ENCODE measurements at places on chromosomes 6 and 20.

- no peak for DNase-seq
These were observed 113.9 kb upstream of the THBS2 start for GRCh38 chr6:169367507-169367906.

DNA sequence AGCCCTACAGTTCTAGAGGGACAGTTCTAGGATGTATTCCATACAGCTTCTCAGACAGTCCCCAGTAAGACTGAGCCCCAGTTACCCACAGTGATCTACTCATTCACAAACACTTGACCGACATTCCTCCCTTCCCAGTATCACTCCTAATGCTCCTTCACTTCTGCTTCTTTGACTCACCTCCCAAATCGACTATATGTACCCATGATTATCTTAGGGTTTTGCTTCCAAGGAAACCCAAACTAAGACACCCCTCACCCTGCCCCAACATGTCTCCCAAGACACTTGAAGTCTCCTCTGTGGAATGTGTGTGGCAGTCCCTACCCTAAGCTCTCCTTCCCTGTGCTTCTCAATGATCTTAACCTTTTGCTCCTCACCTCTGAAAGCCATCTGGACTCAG is 23.6 kb upstream of the TGM6 start:
- no peak for DNase-seq

DNA sequence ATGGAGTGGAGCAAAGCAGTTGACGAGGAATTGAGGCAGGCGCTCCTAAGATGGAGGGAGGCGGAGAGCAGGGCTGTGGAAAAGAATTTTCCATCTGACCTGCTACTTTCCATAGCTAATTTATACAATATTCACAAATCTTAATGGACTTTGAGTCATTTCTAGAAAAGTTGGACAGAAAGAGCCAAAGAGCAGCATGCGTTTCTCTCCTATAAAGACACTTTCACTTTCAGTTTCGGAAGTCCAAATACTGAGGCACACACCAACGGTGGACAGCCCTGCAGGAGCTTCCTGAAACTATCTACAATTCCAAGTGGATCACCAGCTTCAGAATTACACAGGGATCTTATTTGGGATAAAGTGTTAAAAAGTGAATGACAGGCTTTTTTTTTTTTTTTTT is 43.5 kb downstream of the PANK2 start:
- DNase-seq, result peak; percentile 43

DNA sequence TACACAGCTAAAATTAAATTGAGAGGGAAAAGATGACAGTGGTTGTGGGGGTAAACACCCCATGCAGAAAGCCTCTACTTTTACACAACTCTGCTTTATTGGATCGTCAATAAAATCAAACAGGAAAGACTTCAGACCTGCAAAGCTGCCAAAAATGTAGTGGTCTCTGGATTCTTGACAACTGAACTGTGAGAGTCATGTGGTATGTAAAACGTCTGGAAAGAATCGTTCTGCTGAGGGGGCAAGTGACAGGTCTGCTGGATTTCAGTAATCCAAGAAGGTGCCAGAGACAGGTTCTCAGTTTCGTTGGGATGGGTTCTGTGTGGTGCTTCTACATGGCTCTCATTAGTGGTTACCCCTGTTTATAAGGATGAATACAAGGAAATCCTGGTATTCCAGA is 63.3 kb downstream of the TSPYL4 start:
- no peak for DNase-seq

DNA sequence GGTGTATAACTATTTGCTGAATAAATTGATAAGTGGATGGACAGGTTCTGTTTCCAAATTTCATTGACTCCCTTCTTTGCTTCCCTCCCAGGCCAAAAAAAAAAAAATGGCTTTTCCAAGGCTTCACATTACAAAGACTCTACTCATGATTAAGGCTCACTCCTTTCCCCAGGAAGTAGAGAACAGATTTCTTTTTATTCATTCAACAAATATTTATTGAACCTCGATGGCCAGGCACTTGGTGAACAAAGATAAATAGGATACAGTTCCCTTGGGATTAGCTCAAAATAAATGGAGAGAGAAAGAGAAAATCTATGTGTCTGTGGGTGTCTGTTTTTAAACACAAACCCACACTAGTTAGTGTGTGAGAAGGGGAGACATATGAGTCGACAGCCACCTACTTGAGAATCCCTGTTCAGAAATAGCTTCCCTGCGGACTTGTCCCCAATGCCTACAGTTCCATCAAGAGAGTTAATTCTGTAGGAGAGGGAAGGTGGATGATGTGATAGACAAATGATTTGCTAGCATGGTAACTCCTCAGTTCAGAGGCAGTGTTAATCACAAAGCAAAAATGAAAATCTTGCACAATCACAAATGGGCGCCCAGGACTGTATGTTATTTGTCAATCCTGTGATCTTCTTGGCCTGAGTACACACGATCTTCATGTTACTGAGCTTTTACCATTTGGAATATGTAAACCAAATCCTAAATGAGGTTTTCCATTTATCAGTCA is 20.3 kb downstream of the TRAF3IP2 start:
- DNase-seq, result no peak

DNA sequence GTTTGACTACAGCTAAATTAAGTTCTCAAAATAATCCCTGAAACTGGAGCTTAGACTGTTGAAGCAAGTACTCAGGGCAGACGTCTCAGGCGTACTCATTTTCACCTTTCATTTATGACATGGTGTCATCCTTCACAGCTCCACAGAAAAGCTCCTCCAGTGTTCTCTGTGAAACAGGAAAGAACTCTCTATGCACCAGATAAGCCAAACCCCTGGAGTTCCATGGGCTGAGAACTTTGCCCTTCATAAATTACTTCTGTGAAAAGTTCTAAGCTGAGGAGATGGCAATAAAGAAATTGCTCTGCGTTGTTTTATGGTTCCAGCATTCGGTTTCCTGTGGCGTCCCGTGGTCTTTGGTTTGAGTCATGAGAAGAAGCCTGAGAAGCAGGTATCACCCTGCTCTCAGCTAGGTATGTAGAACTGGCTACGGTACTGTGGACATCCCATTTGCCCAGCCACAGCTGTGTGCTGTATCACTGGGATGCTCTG is 20.2 kb upstream of the RREB1 start:
- peak; percentile 26 for DNase-seq

DNA sequence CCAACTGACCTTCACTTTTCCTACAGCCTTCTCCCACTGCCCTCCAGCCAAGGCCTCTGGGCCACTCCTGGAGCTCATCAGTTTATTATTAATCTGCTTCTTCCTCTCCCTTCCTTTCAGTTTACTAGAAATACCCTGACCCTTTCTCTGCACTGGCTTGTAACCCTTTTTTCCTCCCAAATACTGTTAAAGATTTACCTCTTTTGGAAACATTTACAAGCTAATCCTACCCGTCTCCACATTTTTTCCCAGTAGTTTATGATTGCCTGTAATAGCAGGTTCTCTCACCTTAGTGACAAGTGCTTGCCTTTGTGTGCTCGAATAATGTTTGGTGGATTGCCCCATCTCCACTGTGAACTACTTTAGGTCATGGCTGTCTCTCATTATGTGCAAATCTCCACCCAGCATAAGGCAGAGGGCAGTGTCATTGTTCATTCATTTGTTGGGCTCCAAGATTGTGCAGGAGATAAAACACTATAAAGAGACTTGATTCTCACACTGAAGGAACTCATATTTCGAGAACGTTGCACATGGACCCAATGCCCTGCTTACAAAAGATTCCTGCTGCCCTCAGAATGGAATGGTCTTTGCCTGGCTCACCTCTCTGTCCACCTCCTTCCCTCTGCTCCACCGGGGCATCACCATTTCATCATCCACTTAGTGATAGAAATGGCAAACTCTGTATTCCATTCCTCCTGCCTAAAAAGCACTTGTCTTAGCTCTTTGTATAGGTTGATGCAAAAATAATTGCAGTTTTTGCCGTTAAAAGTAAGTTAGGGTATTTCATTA is 491.1 kb downstream of the UTRN start:
- DNase-seq, result no peak

GRCh38 chr6:27791182-27791943 is 120.8 kb downstream of the OR2B2 start:
- DNase-seq, result no peak

GRCh38 chr6:149037051-149037671 is 280.4 kb upstream of the TAB2 start:
- no peak for DNase-seq

DNA sequence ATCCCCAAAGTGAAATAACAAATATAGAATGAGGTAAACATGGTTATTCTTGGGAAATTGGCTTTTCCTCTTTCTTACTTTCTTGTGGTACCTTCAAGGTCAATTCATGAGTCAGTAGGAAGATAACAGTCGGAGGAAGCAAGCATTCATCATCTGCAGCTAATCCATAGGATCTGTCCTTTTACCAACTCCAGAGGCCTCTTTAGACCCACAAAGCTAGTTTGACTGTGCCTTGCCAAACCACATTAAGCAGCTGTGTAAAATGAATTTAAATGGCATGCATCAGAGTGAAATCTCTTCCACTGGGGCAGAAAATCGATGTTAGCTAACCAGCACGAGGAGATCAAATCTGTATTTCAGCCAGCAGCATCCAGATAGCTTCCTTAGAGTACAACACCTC is 171.3 kb downstream of the TMEM242 start:
- DNase-seq, result no peak

DNA sequence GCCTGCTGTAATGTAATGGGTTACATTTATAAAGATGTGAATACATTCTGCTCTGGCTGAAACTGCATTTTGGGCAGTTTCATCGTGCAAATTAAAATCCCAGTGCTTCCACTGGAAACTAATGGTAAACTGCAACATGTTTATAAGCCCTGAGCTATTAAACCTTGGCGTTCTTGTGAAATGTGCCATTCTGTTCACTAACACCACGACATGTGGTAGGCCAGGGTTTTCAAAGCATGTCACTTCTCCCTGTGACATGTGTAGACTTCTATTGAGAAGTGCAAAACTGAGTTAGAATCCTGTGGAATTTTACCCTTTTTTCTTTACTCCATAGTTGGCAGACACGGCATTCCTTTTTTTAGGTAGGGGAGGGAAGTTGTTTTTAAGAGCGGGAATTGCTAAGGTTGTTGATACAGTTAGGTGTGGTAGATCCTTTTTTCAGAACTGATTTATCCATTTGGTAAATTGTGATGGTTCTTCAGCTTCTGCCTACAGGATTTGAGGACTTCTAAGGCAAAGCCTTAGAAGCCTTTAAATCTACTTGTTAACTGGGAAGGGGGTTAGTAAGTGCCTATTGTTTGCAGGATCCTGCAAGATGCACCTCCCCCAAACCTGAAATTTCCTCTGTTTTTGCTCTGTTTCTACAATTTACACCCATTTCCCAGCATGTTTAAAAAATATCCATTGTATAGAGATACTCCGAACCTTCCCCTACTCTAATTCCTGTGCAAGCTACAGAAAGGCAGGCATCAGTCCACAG is 4.2 kb downstream of the SASH1 start:
- no peak for DNase-seq

GRCh38 chr6:40315060-40315459 is 272.1 kb downstream of the LRFN2 start:
- DNase-seq, result no peak

- DNase-seq, result peak; percentile 90
These were observed 6.3 kb downstream of the TNFAIP3 start for GRCh38 chr6:137873273-137873762.

DNA sequence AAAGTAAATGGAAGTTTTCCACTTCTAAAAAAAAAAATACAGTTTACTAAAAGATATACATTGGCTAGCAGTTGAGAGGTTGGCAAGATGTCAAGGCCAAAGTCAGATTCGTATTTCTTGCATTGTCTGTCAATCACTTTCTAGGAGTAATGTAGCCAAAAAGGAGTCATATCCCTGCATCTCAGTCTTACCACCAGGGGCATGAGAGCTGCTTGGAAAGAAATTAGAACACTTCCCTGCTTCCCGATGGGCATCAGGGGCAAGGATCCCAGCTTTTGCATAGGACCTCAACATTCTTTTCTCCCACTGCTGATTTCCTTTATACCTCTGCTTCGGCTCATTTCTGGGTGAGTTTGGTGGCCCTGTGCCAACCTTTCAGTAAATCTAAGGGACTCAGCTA is 581.0 kb upstream of the MAP3K7 start:
- DNase-seq, result no peak

DNA sequence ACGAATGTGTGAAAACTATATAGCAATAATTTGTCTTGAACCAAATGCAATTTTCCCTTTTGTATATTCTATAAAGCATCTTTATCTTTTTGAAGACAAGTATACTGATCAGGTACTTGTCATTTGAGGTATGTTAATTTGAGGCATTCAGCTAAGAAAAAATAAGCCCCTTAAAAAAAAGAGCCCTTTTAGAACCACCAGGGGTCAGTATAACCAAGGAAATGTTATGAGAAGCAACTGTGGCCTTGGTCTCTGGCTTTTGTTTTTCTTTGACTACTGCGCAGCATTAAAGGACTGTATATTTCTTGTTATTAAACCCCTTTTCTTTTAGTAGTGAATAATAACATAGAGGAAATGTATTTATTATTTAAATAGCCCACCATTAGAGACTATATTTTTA is 43.1 kb downstream of the CD109 start:
- peak; percentile 71 for DNase-seq

DNA sequence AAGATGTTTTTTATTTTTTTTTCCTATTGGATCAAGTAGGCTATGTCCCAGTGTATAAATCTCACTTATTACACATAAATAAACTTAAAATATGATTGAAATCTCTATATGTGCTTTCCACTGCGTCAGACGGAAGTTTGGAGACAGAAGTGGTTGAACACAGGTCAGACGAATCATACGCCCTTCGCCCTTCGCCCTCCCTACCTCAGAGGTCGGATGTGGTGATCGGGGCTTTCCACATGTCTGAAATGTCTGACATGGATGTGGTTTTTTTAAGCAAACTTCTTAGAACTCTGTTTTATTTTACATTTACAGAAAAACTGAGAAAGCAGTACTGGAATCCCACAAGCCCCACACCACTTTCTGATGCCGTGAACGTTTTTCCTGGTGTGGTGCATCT is 344.4 kb downstream of the THBS2 start:
- no peak for DNase-seq

DNA sequence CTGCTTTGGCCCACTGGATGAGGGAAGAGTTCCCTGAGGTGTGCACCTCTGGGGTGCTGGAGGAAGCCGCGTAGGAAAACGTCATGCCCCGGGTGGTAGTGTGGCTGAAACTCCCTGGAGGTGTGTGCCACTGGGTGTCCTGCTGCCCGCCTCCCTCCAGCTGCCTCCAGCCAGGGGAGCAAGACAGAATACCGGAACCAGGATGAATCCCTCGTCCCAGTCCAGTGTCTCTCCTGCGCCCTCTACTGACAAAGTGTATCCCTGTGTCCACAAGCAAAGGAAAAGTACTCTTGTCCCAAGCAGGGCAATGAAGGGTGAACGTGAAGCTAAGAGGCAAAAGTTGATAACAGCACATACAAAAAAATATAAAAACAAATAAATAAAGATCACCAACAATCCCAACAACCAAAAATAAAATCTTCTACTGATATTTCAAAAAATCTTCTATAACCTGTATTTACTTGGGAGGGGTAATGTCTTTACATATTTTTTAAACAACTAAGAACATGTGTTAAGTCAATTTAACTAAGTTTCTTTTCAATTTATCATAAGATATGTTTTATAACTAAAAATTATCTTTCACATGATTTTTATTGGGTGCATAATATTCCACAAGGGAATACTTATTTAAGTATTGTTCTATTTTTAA is 437.6 kb downstream of the MAFB start:
- no peak for DNase-seq

GRCh38 chr6:133236932-133237331 is 4.2 kb upstream of the EYA4 start:
- DNase-seq, result no peak
